Activated CD8-positive, alpha-beta T cell treated with anti-CD3 and anti-CD28 coated beads for 36 hours (primary cell): ENCODE measurements at places on chromosomes 13 and 19. TPM values are rescaled to one million over a fixed set of nuclear protein-coding genes. Genes with fewer than 3 reads are reported as not detected.

ZNF554 gene
- 1.5 TPM for total RNA-seq

GRCh38 chr19:1526979-1527649, 3.2 kb downstream of the PLK5 start:
- DNase-seq, result no peak

ZNF665 gene
- 7.5 TPM for total RNA-seq

DNA sequence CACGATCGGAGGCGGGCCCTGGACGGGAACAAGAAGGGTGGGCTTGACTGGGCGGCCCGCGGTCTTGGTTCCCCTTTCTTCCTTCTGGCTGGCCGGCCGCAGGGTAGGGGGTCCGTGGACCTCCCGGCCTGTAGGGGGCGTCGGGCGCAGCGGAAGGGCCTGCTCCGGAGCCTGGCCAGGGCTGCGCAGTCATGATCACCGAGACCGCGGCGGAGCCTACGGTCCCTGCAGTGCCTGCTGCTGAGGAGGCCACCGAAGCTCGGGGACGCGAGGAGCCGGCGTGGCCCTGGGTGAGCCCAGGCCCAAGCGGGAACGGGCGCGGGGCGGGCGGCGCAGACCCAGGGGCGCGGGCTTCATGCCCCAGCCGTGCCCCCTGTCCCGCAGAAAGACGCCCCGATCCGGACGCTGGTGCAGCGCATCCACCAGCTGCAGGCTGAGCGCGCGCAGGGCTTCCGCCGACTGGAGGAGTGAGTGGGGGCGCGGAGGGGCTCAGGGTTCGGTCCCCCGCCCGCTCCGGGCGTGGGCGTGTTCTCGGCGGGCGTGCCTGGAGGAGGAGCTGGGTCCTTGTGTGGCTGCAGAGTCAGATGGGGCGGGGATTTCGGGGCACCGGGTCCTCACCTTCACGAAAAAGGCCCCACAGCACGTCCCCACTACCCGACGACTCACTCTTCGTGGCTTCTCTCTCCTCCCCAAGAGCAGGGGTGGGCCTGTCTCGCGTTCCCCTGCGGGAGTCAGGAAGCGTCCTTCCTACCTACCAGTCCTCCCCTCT, at the start of gene REX1BD:
Gene REX1BD (plus strand): TSS at position 188 of the 769 bp plus-strand sequence. CDS start 4 bp downstream, at position 192.
- peak; percentile 94 for DNase-seq

ZNF345 gene
- 5.1 TPM for total RNA-seq

PSG7 gene
- total RNA-seq, result not detected
